ENCODE measurements at places on chromosomes 1 and 21.

GRCh38 chr1:88141499-88142074 is 542.5 kb upstream of the PKN2 start:
- no peak for DNase-seq

DNA sequence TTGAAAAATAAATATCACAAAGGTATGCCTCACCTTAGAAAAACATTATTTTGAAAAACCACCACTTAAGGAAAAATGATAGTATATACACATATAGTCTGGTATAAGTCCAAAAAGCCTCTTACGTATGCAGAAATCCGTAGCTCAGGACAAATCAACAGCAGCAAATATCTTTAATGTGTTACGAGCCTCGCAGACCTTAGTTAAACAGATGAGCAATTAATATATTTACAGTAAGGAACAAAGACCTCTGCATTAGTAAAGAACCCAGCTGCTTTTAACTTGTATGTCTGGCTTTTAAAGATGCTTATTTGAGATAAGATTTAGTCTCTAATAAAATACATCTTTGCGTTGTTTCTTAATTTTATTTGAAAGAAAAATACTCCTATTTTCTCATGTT is 79.9 kb upstream of the CHRM3 start:
- no peak for DNase-seq

- peak; percentile 97 for DNase-seq
Measured at GRCh38 chr1:109792056-109792831, 28.5 kb upstream of the EPS8L3 start.

- DNase-seq: peak; percentile 64
Measured at GRCh38 chr1:20485527-20486456, at the start of gene CAMK2N1. Gene CAMK2N1, minus strand, starts transcription at chr1:20486210. Its CDS starts 831 bp downstream, at chr1:20485379.

DNA sequence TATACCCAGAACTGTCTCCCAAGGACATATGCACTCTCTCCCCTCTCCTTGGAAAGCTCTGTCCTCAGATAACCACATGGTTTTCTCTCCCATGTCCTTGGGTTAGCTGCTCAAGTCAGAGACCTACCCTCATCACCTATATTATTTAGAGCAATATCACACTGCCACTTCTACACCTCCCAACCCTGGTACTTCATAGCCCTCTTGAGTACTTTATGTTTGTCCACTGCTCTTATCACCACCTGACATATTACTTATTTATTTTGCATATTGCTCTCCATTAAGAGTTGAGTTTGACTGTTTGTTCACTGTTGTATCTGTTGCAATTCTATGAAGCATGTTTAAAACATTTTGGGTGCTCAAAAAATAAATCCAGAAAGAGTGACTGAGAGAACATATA is 126.3 kb upstream of the ATP1B1 start:
- no peak for DNase-seq

DNA sequence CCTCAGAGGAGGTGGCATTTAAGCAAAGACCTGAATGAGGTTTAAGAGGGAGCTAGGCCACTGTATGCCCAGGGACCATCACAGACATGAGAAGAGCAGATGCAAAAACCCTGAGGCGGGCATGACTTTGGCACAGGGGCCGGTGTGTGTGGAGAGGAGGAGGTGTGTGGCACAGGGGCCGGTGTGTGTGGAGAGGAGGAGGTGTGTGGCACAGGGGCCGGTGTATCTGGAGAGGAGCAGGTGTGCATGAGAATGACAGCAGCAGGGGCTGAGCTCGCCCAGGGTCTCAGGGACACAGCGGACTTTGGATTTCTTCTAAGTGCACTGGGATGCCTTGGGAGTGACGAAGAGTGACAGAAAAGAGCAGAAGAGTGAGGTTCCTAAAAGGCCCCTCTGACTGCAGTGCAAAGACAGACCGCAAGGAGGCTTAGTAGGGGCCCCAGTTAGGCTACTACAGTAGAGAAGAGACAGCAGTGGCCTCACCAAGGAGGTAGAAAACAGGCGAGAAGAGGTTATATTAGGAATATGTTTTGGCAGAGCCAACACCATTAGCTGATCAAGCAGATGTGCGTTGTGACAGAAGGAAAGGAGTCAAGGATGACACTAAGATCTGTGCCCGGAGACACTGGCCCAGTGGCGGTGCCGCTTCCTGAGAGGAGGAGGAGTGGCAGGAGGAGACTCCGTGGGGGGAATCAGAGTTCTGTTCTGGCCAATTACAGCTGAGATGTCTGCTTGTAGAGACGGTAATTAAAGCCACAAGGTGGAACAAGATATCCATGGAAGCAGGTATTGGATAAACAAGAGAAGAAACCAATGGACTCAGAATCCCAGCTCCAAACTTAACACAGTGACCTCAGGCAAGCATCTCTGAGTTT is 18.4 kb downstream of the ZBTB17 start:
- DNase-seq: no peak

GRCh38 chr1:17199267-17200044 is 5.5 kb upstream of the PADI1 start:
- DNase-seq: no peak

GRCh38 chr1:246003442-246003730 is 503.7 kb downstream of the SMYD3 start:
- DNase-seq: no peak
